ENCODE measurements at places on chromosomes 11 and 22. TPM values are rescaled to one million over a fixed set of nuclear protein-coding genes. Genes with fewer than 3 reads are reported as not detected.

The CD3E gene
- total RNA-seq, result not detected

GRCh38 chr11:132704781-132705375 is 827.4 kb downstream of the OPCML start:
- no peak for DNase-seq

- no peak for DNase-seq
Measured at GRCh38 chr11:7321473-7322450, 70.1 kb downstream of the SYT9 start.

DNA sequence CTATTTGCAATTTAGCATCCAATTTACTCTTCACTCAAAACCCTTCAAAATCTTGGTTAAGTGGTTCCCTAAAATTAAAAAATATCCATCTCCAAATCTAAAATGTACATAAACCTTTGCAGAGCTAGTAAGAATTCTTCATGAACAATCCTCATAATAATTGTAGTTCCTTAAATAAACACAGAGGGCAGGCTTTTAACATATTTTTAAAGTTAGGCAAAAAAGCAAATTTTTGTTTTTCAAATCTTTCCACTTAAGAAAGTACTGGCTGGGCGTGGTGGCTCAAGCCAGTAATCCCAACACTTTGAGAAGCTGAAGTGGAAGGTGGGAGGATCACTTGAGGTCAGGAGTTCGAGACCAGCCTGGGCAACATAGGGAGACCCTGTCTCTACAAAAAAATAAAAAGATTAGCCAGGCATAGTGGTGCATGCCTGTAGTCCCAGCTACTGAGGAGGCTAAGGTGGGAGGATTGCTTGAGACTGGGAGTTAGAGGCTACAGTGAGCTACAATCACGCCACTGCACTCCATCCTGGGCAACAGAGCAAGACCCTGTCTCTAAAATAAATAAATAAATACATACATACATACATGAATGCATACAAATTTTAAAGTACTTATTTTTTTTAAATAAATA is 25.1 kb upstream of the PLAAT3 start:
- DNase-seq, result peak; percentile 48

GRCh38 chr22:43128928-43129424 is 14.2 kb downstream of the MCAT start:
- no peak for DNase-seq
